ENCODE measurements at places on chromosomes 4 and X.
A peak's percentile ranks its signal among the peaks of the same experiment; 100 is the strongest.

- no peak for DNase-seq
Measured at GRCh38 chr4:100022792-100023222, 72.7 kb upstream of the H2AZ1 start.

DNA sequence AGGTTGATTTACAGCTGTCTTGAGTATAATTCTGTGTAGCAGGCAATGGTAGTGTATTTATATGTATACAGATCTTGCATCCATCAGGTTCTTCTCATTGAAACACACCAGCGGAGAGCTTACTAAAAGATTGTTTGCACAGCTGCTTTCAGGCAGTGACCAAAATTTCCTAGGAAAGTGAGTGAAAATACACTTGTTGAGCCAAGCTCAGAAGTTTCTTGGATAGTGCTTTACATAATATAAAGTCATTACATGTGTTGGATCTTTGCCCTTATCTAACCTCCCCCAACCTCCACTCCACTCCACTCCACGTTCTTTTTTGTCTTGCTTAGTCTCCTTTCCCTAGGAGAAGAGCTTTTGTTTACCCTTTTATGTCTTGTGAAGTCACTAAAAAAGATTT lies 34.1 kb downstream of the CNKSR2 start:
- DNase-seq: no peak

DNA sequence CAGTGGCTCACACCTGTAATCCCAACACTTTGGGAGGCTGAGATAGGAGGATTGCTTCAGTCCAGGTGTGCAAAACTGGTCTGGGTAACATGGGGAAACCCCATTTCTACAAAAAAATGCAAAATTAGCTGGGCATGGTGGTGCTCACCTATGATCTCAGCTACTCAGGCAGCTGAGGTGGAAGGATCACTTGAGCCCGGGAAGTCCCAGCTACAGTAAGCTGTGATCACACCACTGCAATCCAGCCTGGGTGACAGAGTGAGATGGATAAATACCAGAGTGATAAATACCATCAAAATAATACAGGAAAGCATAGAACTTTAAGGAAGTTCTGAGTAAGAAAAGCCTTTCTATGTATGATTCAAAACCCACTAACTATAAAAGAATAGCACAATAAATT lies 52.8 kb downstream of the LRBA start:
- DNase-seq: peak; percentile 86

GRCh38 chr4:104465201-104465600 lies 29.5 kb downstream of the CXXC4 start:
- no peak for DNase-seq

- DNase-seq: no peak
Measured at GRCh38 chrX:100674705-100675104, 30.7 kb downstream of the SRPX2 start.

DNA sequence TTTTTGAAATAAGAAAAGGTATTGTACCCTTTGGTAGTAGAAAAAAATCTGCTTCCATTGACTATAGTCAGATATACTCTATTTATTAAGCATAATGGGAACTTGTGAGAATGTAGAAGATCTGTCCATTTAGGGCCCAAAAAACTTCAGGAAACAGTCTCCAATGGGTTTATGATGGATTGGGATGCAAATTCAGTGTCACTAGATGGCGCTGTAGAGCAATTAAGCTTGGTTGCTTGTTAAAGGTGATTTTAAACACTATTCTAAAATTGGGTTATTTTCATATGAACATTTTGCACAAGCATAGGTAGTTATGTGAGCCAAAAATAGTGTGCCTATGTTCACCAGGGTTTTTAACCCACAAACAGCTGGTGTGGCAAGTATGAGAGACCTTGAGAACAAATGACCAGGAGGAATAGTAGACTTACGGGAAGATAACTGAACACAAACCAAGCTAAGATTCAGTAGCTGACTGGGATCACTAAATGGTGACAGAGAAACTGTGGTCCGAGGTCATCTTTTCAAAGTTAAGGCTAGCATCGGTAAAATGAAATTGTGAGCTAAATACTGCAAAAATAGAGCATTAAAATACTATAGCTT lies 80.3 kb upstream of the LSM6 start:
- DNase-seq: peak; percentile 78

GRCh38 chr4:107572281-107572680 lies 147.8 kb downstream of the PAPSS1 start:
- no peak for DNase-seq

DNA sequence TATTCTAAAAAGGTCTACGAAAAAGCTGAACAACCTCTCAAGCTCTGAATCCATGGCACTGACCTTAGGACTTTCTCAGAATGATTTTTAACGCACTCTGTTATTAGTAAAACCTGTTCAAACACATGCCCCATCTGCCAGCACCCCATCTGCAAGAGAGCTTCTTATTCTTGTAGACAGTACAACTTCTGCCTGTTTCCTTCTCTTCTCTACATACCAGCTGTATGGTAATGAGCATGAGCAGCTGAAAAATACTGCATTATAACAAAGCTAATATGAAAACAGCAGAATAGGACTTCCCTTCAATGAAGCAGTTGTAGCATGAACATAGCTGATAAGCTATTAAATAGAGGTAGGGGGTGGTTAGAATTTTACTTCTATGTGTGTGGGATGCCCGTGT lies 167.9 kb downstream of the FBXW7 start:
- DNase-seq: no peak

Data from epithelial cell of esophagus (primary cell).